Stimulated activated memory B cell treated with anti-CD40 and anti-IgM and Interleukin-4, amounts not matched to agents 10 μg/mL and 1 μg/mL and 100 μg/mL, for 72 hours (primary cell): ENCODE measurements at places on chromosomes 3 and 15.

DNA sequence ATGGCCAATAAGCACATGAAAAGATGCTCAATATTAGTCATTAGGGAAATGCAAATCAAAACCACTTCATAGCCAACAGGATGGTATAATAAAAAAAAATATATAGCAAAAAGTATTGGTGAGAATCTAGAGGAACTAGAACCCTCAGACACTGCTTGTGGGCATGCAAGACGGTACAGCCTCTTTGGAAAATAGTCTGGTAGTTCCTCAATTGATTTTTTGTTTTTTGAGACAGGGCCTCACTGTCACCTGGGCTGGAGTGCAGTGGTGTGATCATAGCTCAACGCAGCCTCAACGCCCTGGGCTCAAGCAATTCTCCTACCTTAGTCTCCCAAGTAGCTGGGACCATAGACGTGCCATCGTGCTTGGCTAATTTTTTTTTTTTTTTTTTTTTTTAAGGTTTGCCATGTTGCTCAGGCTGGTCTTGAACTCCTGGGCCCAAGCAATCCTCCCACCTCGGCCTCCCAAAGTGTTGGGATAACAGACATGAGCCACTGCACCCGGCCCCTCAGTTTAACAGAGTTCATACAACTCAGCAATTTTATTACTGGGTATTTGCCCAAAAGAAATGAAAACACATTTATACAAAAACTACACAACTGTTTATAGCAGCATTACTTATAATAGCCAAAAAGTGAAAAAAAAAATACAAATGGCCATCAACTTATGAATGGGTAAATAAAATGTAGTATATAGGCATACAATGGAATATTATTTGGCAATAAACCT is 5.1 kb downstream of the PRC1 start:
- ATAC-seq: peak; percentile 62

- no peak for ATAC-seq
Measured at GRCh38 chr3:81270603-81271379, 490.7 kb downstream of the GBE1 start.

GRCh38 chr3:192409201-192409837 is 318.0 kb downstream of the FGF12 start:
- ATAC-seq: peak; percentile 58

DNA sequence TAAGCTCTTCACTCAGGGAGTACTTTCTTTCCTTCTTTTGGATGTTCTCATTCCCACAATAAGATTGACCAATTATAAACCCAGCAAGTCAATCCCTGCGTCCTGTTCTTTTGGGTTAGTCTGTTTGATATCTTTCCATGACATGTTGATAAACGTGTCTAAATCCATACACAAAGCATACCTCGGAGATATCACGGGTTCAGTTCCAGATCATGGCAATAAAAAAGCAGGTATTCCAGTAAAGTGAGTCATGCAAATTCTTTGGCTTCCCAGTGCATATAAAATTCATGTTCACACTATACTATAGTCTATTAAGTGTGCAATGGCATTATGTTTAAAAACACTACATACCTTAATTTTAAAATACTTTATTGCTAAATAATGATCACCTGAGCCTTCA is 667.7 kb downstream of the MAGI1 start:
- no peak for ATAC-seq

- ATAC-seq: no peak
Measured at GRCh38 chr3:45499529-45499928, 95.0 kb upstream of the LIMD1 start.

- peak; percentile 3 for ATAC-seq
Measured at GRCh38 chr3:24520976-24521419, 26.3 kb upstream of the THRB start.

DNA sequence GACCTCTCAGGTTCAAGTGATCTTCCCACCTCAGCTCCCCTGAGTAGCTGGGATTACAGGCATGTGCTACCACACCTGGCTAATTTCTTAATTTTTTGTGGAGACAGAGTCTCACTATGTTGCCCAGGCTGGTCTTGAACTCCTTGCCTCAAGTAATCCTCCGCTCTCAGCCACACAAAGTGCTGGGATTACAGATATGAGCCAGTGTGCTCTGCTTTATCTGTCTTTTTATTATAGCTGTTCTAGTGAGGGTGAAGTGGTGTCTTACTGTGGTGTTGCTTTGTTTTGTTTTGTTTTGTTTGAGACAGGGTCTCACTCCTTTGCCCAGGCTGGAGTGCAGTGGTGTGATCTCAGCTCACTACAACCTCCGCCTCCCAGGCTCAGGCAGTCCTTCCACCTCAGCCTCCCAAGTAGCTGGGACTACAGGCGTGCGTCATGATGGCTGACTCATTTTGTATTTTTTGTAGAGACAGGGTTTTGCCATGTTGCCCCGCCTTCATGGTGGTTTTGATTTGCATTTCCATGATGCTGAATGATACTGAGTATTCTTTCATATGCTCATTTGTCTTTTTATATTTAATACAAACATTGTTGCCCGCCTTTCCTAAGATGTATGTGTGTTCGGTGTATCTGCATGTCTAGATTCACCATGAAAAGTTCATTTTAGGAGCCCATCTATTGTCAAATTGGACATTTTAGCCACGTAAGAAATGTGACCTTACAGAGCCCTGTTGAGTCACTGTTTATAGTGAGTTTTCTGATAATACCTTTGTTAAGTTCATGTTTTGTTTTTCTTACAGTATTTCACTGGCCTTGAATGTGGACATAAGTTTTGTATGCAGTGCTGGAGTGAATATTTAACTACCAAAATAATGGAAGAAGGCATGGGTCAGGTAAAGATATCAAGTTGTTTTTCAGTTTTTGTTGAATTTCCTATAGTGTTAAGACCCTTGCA is 80.6 kb downstream of the ARIH1 start:
- ATAC-seq: no peak

DNA sequence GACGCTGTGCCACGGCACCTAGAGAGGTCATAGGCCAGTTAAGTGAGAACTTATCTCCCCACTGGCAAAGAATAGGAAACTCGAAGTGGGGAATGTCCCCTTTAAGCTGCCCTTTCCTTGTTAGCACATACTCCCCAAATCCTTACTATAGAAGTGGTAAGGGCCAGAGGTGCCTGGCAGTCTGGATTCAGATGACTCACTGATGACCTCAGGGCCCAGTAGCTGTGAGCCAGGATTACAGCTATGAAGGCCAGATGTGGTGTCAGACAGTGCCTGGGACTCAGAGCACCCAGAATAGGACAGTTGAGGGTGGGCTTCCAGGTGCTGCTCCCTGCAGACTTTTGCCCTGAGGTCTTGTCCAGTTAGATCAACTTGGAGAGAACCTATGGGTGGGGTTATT is 37.7 kb downstream of the PDIA5 start:
- no peak for ATAC-seq

GRCh38 chr3:135272026-135272669 is 477.1 kb downstream of the EPHB1 start:
- no peak for ATAC-seq

DNA sequence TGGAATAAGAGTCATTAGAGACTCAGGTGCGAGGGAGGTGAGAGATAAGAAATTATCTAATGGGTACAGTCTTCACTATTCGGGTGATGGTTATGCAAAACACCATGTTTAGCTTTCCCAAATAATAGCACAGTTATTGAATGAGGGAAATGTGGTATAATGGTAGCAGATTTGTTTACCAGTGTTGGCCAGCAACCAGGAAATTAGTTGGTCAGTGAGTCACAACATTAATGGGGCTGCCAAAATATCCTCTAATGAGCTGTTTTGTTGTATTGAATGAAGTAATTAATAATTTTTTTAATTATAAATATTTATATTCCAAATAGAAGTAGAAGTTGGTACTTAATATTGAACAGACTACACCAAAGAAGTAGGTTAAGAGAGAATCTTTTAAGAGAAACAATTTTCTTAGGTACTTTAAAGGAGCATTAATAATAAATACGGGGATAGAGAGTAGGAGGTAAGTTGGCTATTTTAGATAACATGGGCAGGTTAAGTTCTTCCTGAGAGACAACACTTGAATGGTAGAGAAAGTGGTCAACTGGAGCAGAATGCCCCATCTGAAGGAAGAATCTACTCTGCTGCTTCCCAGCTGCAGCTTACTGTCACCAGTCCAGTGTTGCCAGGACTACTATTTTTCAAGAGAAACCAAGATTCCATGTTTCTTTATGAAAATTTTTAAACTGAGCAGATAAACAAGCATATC is 218.8 kb downstream of the UBE2E2 start:
- no peak for ATAC-seq

DNA sequence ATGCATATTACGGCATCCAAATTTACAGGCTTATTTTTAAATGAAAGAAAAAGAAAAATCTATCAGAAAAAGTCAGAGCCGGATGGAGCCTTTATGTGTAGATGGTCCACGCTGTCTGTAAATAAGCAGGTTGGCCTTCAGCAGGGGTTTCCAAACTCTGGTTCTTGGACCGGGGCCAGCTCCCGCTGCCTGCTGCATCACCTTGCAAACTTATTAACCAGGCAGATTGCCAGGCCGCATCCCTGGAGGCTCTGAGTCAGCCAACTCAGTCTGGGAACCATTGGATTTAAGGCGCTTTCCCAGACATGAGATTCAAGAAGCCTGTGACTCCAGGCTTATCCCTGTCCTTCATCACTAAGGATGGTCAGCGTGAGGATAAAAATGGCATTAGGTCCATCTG is 212.4 kb downstream of the OPA1 start:
- ATAC-seq: no peak

- ATAC-seq: no peak
Measured at GRCh38 chr3:29751647-29752314, 470.9 kb downstream of the RBMS3 start.

- ATAC-seq: no peak
Measured at GRCh38 chr3:159813822-159814531, 174.7 kb upstream of the IL12A start.

DNA sequence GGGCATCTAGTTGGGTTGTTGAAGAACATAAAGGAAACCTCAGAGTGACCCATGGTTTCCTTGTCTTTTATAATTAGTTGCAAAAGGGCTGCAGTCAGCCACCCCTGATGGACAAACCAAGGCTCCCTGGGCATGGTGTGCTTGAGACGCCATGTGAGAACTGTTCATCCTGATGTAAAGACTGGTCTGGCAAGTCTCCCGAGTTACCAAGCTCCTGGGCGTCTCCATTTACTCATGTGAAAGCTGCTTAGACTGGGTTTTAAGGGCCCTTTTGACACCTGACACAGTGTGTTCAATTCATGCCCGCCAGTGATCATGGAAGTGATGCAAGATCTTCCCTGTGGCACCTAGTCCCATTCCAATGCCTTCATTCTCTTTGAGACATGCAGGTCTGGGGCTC is 49.4 kb downstream of the GRK7 start:
- no peak for ATAC-seq

DNA sequence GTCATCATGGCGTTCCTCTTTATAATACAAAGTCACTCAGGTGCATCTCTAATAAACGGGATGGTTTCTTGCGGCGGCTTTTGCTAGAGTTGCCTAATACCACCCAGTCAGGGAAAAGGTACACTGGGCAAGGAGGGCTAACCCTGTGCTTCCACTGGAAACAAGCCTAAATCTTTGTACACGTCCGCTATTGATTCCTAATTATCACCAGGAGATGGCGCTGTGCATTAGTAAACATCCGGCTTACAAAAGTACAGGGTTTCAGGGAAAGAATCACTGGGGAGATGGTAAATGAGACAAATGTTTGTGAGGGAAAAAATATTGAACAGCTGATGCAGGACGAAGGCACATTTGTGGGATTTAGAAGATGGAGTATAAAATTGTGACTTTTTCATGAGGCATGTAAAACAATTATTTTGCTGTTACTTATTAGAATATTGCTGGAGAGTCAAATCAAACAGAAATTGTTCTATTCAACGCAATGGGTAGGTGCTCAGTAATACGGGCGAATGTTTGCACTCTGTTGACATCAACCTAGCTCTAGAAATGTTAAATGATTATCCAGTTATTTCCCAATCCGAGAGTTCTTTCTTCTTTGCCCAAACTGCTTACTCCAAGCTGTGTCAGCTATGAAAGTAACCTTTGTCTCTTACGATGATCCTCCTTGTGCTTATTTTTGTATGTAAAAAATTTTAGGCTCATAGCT is 50.6 kb downstream of the GMNC start:
- ATAC-seq: no peak

GRCh38 chr15:64634027-64634426 is 141.4 kb downstream of the RBPMS2 start:
- peak; percentile 95 for ATAC-seq

DNA sequence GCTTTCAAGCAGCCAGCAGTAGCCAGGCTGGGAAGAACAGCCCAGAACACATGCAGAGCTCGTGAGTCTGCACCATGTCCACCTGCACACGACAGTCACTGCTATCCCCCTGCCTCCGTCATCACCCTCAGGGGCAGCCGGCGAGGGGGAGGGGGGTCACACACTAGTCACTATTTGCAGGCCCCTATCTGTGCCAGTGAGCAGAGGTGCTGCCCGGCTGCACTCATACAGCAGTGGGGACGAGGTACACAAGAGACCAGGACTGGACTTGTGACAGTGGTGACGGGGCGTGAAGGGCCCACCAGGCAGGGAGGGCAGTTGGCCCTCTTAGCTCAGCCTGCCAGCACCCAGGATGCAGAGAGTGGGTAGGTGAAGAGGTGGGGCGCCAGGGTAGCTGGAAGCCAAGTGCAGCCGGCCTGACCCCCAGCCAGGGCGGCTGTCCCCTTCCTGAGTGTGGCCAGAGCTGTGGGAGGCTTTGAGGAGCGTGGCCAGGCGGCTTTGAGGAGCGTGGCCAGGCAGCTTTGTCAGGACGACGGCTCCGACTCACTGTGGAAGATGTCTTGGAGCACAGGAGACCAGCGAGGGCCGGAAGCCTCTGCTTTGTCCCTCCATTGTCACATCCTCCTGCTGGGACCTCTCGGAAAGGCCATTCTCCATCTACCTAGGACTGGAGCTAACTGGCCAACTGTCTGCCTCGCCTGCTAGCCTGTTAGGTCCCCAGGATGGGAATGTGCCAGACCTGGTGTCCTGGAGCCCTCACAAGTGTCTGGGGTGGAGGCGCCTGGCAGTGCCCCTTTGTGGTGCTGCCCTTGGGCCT is 52.1 kb upstream of the FGD5 start:
- ATAC-seq: no peak

- ATAC-seq: no peak
Measured at GRCh38 chr15:70376929-70377691, 279.4 kb upstream of the TLE3 start.

DNA sequence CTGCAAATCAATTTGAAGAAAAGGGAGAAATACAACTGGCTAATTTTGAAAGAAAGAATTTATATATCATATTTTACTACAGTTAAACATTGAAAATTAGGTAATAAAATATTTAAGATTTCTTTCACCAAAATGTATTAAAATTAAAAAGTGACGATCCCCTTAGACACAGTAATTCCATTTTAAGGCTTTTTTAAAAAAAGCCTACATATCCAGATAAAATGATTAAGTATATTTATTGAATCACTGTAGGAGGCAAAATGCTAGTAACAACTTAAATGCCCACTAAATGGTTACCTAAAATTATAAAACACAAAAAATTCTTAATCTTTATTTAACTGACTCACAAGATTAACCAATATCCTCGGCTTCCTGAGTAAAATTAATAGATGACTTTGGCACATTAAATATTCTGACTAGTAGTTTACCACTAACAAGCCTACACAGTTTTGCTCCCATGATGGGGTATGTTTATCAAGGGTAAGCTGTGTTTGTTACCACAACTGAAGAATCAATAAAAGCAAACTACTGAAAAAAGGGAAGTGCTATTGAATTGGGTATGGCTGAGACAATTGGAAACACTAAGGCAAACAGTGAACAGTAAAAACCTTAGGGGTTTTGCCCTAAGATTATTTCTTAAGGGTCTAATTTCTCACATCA is 28.4 kb downstream of the ANKRD28 start:
- no peak for ATAC-seq
